ENCODE measurements at places on chromosomes 13 and 19.

- no peak for DNase-seq
Observed at GRCh38 chr13:52356327-52356726, 49.6 kb downstream of the THSD1 start.

DNA sequence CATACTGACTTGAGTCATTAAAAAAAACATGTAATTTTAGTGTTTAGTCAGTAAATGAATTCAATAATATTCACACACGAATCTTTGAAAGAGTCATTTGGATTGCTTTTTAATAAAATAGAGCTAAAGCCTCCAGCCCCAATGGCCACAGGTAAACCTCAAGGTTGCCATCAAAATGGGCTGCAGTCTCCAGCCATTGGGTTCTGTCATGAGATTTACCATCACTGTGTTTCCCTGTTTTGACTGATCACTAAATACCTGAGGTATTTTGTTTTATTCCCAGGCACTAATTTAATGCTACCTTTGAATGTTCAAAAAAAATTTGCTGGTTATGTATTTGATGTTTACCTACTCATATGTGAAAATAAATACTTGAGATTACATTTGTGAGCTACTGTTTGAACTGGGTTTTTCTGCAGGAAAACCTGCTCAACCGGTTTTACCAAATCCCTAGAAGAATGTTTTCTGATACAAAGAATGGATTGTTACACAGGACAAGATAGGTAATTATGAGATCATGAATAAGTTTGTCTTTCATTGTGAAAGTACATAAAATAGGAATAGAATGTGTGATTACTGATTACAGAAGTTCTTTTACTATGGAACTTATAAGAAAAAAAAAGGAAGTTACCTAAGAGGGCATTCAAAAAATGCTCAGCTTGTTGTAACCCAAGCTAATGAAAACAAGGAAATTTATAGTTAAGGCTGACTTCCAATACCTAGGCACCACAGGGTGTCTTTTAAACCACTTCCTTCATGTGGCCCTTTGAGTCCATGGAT lies 391.3 kb downstream of the EFNB2 start:
- no peak for DNase-seq

DNA sequence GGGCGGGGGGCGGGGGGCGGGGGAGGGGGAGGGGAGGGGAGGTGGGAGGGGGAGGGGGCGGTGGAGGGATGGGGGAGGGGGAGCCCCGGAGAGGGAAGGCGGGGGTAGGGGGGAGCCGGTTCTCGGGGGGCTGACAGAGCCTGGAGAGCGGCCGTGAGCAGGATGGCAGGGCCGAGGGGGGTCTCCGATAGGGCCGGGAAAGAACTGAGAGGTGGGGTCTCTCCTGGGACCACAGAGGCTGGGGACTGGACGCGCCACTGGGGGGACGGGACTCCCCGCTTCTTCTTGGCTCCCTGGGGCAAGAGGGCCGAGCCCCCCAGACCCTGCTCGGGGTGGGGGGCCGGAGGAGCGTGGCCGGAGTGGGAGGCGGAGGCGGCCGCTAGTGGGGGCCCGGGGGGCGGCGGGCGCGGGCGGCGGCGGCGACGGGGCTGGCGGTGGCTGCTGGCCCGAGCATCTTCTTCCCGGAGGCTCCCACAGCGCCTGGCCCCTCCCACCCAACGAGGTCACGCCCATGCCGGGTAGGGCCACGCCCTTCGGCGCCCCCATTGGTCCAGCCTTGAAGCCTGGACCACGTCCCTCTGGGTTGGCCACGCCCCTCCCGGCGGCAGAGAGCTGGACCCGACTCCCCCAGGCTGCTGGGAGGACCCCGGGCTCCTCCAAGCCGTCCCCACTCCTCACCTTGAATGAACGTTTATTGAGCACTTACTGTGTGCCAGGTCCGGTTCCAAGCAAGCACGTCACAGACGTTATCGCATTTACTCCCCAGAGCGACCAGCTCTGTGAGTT lies at the start of gene NOVA2:
Gene NOVA2 (minus strand): TSS at position 313 of the 786 bp plus-strand sequence. CDS start 514 bp downstream, outside the sequence.
- DNase-seq, result peak; percentile 54

- DNase-seq, result no peak
Observed at GRCh38 chr13:64867856-64868255, 2362.3 kb downstream of the PCDH9 start.

DNA sequence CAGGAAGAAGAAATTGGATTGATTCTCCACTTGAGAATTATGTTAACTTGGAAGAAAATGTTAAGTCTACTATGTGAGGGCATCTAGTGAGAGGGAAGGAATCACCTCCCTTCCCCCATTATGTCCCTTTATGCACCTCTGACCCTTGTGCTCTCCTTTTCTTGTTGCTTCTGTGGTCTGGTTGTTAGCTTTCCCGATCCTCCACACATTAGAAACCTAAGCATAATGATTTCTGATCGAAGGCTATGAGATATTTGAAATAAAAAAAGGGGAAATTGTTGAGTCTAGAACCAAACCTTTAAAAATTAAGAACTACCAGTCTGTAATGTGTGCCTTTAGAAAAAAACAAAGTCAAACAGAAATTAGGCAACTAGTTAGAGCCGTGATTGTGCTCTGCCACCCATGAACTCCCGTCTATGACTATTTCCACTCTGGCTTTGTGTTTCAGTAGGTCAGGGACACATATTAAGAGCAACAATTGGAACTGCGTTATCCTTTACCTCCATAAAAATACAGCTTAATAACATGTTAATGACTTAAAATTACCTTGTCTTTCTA lies 463 bp upstream of the GPC6 start:
- DNase-seq, result no peak

GRCh38 chr19:46786236-46787039 lies 2.0 kb downstream of the SLC1A5 start:
- DNase-seq, result no peak

DNA sequence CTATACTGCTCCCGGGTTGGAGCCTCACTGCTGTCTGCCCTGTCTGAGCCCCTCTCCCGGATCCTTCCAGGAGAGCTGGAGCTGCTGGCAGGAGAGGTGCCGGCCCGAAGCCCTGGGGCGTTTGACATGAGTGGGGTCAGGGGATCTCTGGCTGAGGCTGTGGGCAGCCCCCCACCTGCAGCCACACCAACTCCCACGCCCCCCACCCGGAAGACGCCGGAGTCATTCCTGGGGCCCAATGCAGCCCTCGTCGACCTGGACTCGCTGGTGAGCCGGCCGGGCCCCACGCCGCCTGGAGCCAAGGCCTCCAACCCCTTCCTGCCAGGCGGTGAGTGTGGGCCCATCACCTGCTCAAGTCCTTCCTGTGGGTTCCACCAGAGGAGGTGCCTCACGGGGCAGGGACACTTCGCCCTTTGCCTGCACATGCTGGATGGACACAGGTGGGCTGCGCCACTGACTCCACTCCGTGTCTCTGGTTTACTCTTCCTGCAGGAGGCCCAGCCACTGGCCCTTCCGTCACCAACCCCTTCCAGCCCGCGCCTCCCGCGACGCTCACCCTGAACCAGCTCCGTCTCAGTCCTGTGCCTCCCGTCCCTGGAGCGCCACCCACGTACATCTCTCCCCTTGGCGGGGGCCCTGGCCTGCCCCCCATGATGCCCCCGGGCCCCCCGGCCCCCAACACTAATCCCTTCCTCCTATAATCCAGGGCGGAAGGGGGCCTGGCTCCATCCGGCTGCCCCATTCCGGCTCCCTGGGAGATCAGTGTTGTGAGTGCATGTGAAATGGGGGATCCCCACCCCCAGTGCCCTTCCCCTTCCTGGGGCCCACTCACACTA lies 19.8 kb downstream of the EPN1 start:
- no peak for DNase-seq

DNA sequence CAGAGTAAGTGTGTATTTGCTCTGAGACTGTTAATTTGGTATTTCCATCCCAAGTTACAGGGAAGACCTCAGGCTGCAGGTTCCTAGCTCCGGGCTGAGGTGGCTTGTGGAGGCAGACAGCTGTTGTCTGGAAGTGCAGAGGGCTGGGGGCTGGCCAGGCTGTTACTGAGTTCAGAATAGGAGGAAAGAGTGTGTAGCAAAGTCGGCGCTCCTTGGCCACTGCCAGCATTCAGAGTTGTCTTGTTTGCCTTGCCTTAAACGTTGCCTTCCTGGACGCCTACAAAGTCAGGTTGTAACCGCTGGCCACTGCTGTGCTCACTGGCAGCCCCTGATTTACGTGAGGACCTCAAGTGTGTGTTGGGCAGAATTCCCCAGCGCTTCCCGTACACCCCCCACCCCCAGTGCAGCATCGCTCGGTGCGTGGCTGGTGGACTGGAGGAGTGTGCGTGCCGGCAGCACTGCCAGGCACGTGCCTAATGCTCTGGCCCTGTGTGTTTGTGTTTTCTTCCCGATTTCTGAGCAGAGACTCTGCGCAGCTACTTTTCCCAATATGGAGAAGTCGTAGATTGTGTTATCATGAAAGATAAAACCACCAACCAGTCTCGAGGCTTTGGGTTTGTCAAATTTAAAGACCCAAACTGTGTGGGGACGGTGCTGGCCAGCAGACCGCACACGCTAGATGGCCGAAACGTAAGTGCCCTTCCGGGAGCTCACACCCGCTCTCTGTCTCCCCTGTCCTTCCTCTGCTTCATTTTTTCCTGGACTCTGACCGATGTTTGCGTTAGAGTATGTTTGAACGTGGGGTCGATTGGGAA lies 10.5 kb downstream of the DAZAP1 start:
- DNase-seq, result no peak

GRCh38 chr13:55566334-55566733 lies 1574.4 kb upstream of the PRR20A start:
- DNase-seq, result no peak

- DNase-seq, result no peak
Observed at GRCh38 chr13:39365879-39366278, 237.1 kb downstream of the LHFPL6 start.

- no peak for DNase-seq
Observed at GRCh38 chr19:1853295-1854038, 5.2 kb upstream of the REXO1 start.

- no peak for DNase-seq
Observed at GRCh38 chr13:36432106-36432544, at the start of gene CCNA1. TSS of gene CCNA1 (plus strand) at chr13:36432495. CDS start at chr13:36433057, 562 bp downstream.

DNA sequence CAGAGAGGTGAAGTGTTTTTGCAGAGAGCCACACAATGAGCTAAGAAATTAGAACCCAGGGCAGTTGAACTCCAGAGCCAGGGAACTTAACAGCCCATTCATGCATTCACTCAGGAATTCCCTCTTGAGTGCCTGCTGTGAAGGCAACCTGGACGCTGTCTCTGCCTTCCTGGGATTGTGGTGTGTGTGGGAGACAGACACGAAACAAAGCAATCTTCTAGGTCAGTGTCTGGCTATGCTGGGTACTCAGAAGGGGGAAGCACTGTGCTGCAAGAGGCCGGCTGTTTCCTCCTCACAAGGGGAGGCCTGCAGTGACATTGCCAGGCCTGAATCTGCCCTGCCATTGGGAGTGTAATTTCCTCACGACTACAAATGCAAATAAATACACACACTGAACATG lies 9.7 kb downstream of the BCKDHA start:
- no peak for DNase-seq

GRCh38 chr13:79231887-79232286 lies 174.2 kb downstream of the RBM26 start:
- DNase-seq, result no peak

DNA sequence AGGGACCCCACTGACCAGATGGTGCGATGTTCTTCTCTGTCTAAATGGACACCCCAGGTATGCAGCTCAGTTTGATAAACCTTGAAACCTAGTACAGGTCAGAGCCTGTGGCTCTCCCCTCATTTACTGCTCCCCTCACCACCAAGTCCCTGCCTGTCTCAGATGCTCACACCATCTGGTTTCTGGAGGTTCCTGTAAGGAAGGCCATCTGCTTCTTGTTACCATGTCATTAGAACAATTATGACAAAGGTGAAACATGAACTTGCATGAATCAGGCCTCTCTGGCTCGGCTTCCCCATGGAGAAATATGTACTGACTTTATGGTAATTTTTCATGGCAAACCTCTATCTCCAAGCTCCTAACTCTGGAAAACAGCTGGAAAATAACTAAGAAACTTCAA lies 965.7 kb downstream of the UQCRFS1 start:
- no peak for DNase-seq

GRCh38 chr13:30523211-30523610 lies 57.5 kb upstream of the HMGB1 start:
- DNase-seq, result no peak

- no peak for DNase-seq
Observed at GRCh38 chr13:53340505-53341143, 312.0 kb downstream of the OLFM4 start.

DNA sequence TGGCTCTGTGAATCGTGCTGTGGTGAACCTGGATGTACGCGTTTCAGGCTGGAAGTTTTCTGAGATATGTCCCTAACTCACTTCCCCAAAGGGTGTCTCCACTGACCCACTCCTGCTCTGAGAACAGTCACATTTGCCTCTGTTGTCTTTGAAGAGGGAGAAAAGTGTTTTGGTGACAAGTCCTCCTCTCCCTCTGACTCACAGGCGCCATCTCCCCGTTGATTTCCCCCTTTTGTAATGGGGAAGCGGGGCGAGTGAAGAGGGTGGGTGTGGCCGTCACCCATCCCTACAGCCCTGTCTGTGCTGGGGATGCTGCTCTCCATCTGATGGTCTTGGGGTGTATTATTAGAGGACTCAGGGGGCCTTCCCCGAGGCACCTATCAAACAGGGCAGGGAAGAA lies 9.6 kb downstream of the APC2 start:
- no peak for DNase-seq

DNA sequence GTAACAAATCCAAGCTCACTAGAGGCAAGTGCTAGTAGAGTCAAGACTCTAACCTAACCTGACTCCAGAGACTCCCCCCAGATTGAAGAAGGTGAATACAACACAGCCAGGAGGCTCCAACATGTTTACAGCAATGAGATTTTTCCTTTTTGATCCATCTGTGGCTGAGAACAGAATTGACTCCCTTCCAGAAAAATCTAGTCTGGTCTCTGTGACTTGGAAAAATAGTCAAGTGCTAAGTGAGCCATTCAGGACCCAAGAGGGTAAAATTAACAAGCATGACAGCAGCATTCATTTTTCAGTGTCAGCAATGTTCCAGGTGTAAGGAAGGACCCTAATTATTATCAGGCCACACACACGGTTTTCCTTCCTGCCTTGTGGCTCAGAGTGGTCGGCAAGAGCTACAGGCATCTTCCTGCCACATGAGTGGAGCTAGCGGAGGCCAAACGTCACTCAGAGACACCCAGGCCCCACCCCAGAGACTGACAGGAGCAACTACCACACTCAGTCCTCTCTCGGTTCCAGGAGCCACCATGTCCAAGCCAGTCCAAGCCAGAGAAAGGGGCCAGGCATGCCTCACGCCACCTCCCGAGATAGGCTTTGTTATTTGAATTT lies 395.1 kb downstream of the FOXO1 start:
- DNase-seq, result no peak

DNA sequence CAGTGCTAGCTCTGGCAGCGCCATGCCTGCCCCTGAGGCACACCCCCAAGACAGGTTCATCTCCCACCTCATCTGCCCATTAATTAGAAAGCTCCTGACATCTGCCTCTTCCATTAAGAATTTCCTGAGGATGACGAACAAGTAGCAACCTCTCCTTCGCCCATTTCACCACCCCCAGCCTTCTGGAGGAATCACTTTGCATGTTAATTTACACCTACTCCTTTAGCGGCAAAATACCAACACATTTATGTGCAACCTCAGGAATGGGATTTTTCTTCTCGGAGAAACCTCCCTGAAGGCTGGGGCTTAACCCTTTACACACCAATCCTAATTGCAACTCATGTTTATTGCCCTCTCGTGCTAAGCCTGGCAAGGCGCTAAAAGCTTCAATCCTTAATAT lies 13.8 kb downstream of the SLC7A1 start:
- DNase-seq, result no peak

- no peak for DNase-seq
Observed at GRCh38 chr19:41399525-41399924, 1.9 kb downstream of the BCKDHA start.
